Activated naive CD4-positive, alpha-beta T cell treated with Interleukin-2 at 50 U/mL for 16 hours (primary cell): ENCODE measurements at places on chromosomes 5 and 9.

- DNase-seq: peak; percentile 71
Observed at GRCh38 chr9:33159777-33160127, 7.4 kb downstream of the B4GALT1 start.

GRCh38 chr5:82351754-82352145, 73.6 kb upstream of the RPS23 start:
- no peak for DNase-seq

DNA sequence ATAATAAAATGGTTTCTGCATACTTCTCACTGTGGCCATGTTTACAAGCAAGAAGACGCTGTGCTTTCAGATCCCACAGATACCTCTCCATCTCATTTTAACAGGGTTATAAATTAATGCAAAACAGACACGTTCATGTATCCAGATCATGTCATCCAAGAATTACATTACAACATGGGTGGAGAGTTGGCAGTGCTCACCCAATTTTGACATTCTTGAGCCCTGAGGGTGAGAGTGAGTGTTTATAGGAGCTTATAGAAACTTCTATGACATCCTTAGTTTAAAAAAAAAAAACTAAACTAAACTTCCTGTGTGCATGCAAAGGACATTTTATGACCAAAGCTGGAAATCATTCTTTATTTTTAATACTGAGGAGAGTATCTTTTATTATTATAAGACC, 9.1 kb downstream of the PRKACG start:
- no peak for DNase-seq

GRCh38 chr9:121562301-121562700, 62.7 kb upstream of the GGTA1 start:
- no peak for DNase-seq

- DNase-seq: no peak
Observed at GRCh38 chr9:31840702-31841101, 543.7 kb upstream of the ACO1 start.
